G401 (cell line): ENCODE measurements at places on chromosomes 11 and 22.

GRCh38 chr11:73257342-73258103 is 14.6 kb upstream of the P2RY6 start:
- no peak for DNase-seq

- no peak for DNase-seq
These were observed 64.0 kb downstream of the MN1 start for GRCh38 chr22:27737521-27737920.

DNA sequence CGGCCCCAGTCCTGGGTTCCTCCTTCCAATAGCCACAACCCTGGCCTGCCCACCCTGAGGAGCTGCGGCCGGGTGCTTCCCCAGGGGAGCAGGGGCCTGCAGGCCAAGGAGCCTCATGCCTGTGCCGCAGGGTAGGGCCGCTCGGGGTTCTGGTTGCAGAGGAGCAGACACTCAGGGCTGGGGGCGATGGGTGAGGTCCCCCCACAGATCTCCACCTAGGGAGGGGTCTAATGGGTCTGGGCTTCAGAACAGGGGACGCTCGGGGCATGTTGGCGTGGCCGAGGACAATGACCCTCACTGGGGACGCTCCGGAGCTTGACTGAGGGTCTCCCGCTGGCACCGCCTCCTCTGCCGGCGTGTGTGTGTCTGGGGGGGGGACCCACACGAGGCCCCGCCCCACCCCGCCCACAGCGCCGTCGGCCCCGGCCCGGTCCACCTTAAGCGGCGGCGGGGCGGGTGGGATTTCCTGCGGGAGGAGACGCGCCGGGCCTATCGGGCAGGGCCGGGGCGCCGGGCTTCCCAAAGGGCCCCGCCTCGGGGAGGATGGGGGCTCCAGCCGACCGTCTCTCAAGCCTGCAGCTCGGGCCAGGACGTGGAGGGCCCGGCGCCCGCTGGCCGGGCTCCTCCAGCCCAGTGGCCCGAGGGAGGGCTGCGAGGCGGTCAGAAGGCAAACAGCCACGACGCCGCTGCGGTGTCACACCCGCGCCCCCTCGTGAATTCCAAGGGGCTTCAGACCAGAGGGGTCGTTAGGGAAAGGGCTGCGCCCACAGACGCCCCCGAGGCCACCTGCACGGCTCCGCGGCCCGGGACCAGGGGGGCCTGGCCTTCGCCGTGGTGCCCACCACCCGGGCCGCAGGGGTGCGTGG is 640 bp upstream of the ZDHHC8 start:
- DNase-seq = peak; percentile 89

DNA sequence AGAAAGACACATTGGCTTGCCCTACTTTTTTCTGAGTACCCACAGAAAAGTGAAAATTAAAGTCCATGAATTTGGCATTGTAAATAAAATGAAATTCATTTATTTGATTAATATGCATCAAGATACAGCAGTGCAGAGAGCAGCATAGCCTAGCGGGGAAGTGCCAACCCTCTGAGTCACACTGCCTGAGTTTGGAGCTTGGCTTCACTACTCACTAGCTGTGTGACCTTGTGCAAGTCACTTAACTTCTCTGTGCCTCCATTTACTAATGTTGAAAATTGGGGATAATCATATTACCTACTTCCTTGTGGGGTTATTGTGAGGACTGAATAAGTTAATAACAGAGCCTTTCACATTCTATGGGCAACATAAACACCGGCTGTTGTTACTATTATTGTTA is 111.5 kb upstream of the CSNK2A3 start:
- DNase-seq = no peak

GRCh38 chr11:72232260-72233055 is 7.9 kb downstream of the INPPL1 start:
- DNase-seq = no peak

- DNase-seq = peak; percentile 93
These were observed 171.7 kb downstream of the DBX1 start for GRCh38 chr11:19988598-19988997.

GRCh38 chr11:123316003-123316402 is 114.1 kb upstream of the GRAMD1B start:
- DNase-seq = no peak

GRCh38 chr11:35318977-35319925 is 100.1 kb downstream of the SLC1A2 start:
- DNase-seq = peak; percentile 50

- no peak for DNase-seq
These were observed 231.3 kb downstream of the METTL15 start for GRCh38 chr11:28339488-28339887.

DNA sequence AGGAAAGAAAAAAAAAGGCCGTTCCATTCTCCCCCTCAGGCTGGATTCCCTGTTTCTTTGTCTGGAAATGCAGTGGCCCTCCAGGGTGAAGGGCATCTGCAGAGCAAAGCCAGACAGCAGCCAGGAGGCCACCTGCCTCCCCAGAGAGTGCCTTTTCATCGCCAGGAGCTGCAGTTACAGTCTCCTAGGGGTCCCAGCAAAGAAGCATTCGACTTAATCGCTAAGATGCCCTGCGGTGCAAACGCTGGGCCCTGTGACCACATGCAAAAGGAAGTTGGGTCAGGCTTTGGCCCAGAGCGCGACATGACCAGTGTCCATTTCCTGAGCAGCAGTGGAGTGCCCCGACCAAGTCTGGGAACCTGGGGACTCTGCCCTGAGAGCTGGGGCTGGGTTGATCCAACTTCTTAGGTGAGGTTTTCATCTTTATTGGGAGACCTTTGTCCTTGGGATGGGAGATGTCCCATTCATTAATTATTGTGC is 304.6 kb downstream of the OPCML start:
- DNase-seq = no peak

- no peak for DNase-seq
These were observed 7.4 kb downstream of the HTR3A start for GRCh38 chr11:113982306-113982705.

DNA sequence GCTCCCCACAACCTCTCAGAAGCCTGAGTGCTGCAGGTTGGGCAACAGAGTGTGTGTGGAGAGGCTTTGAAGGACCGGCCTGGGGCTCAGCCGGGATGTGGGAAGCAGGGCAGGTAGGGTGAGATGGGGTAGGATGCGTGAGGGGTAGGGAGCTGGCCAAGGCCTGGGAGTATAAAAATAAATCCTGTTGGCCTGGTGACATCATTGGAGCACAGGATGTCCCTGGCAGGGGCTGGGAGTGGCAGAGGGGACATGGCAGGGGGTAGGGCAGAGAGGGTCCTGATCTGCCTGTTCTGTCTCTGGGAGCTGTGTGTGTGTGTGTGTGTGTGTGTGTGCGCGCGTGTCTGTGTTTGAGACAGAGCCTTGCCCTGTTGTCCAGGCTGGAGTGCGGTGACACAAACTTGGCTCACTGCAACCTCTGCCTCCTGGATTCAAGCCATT is 28.6 kb downstream of the TEF start:
- DNase-seq = peak; percentile 97

GRCh38 chr11:118180300-118180703 is 3.9 kb upstream of the SCN2B start:
- DNase-seq = peak; percentile 98

GRCh38 chr11:64585150-64585549 is 5.9 kb upstream of the SLC22A12 start:
- peak; percentile 54 for DNase-seq

DNA sequence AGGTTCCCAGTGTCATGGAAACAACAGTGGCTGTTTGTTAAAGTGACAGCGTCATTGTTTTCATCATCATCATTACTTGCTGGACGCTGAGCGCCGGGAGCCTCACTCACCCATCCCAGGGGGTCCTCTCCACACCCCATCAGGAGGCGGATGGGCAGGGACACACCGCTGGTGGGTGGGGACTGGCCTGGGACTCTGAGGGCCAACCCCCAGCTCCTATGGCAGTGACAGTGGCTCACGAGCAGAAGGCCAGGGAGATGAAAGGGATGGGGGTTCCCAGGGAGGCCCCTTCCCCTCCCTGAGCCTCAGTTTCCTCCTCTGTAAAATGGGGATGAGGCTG is 76.6 kb upstream of the PRR5 start:
- no peak for DNase-seq

DNA sequence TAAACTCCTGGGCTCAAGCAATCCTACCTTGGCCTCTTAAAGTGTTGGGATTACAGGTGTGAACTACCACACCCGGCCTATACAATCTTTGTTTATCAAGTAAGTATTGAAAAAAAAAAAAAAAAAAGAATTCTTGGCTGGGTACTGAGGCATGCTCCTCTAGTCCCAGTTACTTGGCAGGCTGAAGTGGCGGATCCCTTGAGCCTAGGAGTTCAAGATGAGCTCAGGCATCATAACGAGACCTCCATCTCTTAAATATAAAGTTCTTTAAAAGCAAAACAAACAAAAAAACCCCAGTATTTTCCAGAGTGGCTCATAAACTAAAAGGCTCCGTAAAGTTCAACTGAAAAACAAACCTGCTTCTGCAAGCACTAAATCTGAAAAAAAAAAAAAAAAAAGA is 50.3 kb upstream of the GAB2 start:
- DNase-seq = no peak

DNA sequence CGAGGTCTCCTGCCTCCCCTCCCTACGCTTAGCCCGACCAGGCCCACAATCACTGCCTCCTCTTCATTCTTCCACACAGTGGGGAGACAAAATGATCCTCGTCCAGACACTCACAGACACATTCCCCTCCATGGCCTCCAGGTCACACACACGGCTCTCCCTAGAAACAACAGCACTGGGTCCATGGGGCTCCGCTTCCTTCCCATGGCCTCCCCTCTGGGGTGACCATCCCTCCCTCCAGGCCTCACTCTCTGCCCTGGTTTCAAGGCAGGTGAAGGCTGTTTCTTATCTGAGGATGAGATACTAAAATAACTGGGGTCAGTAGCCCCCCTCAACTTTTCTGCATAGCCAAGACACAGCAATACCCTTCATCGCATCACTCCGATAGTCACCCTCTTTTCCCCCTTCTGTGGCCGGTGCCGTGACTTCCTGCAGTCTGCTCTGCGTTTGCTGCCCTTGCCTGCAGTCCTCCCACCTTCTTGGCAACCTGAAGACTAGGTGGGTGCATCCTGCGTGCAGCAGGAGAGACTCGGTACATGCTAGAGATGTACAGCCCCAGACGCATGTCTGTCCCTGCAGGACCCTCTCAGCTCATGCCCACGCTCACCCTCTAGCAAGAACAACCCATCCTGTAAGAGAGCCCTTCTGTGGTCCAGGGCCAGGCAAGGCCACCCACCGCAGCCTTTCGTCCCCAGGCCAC is 55.8 kb downstream of the CD6 start:
- no peak for DNase-seq

GRCh38 chr11:101584129-101584515 is 315 bp upstream of the TRPC6 start:
- no peak for DNase-seq

- DNase-seq = no peak
These were observed 25.1 kb upstream of the ALDH3B2 start for GRCh38 chr11:67699521-67699920.

DNA sequence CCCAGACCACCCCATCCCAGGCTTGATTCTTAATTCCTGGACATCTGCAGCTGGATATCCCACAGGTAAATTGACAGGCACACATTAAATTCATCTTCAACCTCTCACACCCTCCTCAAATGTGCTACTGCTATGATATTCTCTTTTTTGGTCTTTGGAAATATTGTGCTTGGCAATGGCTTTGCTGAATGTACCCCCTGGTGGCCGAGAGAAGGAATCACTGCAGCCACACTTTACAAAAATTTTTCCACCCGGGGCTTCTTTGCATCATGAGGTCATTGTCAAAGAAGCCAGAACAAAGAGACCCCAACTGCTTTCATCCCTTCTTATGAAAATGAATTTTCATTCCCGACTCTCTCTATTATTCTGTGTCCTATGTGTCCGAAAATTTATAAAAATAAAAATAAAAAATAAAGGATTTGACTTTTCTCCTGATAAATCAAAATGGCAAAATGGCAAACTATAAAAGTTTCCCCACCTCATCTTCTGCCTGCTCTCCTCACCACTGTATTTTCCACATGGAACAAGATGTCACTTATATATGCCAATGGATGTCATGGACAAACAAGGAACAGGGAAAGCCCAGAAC is 15.0 kb upstream of the CYB5R2 start:
- peak; percentile 36 for DNase-seq

DNA sequence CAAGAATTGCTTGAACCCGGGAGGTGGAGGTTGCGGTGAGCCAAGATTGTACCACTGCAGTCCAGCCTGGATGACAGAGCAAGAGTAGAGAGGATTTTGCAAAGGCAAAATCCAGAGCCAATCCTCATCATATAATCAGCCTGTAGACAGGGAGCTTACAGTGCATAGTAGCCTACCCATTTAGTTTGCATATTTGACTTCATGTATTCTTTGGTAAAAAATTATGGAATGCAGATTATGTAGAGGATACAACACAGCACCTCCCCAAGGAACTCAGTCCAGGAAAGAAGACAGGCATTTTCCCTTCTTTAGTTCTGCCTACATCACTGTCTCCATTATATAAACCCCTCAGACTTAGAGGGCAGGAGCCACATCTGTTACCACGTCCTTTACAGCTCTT is 39.7 kb upstream of the YWHAH start:
- DNase-seq = no peak

- no peak for DNase-seq
These were observed 23.9 kb upstream of the RBFOX2 start for GRCh38 chr22:36052505-36052941.

GRCh38 chr11:131868629-131869507 is 498.5 kb downstream of the NTM start:
- no peak for DNase-seq

DNA sequence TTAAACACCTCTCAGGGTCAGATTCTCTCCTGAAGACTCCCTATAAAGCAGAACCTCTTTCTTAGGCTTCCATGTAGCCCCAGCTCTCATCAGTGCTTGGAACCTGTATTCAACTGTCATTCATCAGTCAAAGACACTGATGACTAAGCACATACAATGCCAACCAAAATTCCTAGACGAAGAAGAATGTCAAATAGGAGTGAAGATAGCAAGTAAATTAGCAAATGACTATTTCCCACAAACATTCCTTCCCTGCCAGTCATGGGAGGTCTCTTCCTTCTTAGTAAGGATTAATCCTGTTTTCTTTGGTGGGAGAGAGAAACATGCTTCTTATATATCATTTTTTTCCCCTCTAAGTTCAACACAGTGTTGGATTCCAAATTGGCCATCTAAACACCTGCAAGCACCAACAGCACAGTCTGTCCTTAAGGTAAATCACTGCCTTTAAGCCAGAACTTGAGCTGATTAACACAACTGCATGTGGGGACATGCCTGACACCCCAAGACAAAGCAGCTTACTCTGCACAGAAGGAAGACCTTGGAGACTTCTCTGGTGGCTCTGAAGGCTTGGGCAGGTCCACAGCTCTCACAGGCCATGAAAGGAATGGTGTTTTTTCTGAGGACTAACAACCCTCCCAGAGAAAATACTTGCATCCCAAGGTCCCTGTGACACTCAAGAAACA is 47.5 kb upstream of the ME3 start:
- DNase-seq = no peak
